Activated CD4-positive, alpha-beta T cell treated with anti-CD3 and anti-CD28 coated beads for 4 hours (primary cell): ENCODE measurements at places on chromosomes 3 and 15.

- no peak for DNase-seq
These were observed 179.0 kb downstream of the P3H2 start for GRCh38 chr3:189941679-189942078.

DNA sequence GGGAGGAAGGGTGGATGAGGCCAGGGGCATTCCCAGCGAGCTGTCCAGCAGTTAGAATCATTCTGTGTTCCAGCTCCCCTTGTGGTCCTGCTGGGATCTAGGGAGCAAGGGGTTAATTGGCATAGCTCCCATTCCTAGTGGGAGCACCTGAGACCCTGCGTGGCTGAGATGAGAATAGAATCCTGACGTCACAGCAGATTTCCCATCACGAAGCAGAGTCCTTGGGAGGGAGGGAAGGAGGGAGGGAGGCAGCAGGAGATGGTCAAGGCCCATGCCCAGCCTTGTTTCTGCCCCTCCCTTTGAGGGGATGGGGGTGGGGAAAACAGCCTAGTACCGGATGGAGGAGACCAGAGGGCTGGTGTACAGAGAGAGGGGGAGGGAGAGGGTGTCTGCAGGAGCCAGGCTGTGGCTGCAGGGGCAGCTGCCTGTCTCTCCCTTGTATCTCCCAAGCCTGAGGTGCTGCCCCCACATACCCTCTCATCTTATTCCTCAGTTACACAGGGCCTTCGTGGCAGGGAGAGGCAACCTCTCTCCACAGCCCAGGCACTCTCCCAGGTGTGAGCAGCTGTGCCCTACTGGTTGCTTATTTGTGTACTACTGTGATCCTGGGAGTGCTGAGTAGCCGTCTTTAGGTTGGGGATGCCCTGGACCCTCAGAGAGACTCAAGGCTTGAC lies 5.4 kb downstream of the TYRO3 start:
- DNase-seq: no peak

DNA sequence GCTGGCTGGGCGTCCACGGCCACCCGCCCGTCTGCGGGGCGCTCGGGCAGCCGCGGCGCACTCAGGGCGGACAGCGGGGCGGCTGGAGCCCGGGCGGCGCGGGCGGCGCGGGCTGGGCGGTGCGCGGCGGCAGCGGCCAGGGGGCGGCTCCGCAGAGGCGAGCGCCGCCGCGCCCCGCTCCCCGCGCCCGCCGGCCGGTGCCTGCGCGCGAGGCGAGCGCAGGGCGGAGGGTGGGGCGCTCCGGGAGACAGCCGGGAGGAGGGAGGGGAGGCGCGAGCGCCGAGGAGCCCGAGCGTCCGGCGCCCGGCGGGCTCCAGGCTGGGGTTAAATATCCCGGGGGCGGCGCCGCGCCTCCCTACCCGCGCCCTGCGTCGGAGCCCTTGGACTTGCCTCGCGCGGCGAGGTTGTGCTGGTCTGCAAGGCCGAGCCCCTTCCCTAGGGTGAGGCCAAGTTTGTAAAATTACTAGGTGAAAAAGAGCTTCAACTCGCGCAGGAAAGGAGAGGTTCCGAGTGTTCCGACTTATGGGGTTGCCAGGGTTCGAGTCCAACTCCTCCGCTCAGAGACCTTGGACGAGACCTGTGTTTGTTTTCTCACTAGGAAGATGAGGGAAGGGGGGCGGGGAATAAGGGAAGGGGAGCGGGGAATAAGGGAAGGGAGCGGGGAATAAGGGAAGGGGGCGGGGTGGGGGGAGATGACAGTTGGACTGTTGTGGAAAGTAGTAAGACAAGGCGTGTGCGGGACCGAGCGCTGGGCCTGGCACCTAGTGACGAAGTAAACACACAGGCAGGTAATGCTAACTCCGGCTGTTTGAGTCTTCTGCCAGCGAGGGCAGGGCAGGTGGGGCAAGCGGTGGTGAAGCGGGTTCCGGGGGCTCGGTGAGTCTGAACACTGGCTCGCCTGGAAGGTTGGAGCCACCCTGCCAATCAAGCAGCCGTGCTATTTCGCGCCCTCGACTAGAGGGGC lies at the start of gene TNFAIP8L3:
TNFAIP8L3 (minus strand) TSS at position 301 of the 964 bp plus-strand sequence. CDS start 311 bp downstream, outside the sequence.
- DNase-seq: no peak

- DNase-seq: no peak
These were observed 127.4 kb upstream of the ZPLD1 start for GRCh38 chr3:102307442-102307841.

GRCh38 chr15:92614301-92614700 lies 41.3 kb downstream of the FAM174B start:
- no peak for DNase-seq

DNA sequence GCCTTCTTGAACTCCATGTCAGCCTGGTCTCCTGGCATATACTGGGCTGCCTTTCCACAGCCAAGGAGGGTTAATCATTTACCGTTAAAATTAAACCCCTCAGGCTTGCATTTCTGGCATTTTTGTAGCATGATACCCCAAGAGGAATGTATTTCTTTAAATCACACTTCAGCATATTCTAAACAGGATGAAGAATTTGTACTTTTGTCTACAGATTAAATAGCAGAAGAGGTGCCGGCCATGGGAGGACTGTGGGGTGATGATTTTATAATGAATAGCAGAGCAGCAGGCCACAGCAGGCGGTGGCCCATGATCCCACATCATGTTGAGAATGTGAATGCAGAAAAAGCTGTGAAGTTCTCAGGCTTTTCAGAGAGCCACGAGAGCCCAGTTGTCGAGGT lies 90.2 kb downstream of the ARNT2 start:
- DNase-seq: no peak

DNA sequence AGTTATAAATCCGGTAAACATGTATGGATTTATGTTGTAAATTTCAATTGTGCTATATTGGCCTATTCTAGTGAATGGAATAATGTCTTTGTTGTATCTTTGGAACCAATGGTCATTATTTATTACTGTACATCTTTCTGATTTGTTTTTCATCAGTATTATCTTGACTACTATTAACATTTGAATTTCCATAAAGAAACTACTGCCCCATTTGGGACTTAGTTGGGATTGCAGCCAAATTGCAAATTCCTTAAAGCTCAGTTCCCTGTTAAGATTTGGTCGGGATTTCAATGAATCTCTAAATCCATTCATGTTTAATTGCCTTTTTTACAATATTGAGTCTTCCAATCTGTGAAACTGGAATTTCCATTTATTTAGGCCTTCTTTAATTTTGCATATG lies 822.4 kb upstream of the CADM2 start:
- no peak for DNase-seq

DNA sequence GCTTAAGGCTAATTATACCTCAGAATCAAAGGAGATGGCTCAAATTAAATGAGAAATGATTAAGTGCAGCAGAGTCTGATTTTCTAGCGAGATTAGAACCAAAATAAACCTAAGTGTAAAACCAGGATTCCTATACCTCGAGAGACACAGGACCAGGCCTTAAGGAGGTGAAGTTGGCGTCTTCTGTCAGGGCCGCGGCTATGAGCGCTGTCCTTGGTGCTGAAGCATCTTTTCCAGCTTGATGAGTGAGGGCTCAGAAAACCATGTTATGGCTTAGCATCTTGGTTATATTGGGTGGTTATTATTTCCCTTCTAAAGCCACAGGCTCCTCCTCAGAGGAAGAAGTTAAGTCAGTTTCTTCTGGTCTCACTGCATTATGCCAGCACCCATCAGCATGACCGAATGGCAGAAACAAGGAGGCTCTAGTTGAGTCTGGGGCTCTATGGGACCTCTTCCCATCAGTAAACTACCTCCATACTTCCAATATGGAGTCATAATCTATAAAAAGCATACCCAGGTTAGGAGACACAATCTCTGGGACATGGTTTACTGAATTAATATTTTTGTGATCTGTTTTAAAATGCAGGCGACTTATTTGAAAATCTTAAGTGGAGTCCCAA lies 120.1 kb upstream of the NMNAT3 start:
- DNase-seq: no peak

- DNase-seq: peak; percentile 18
These were observed 756 bp downstream of the CLPX start for GRCh38 chr15:65184305-65184867.

DNA sequence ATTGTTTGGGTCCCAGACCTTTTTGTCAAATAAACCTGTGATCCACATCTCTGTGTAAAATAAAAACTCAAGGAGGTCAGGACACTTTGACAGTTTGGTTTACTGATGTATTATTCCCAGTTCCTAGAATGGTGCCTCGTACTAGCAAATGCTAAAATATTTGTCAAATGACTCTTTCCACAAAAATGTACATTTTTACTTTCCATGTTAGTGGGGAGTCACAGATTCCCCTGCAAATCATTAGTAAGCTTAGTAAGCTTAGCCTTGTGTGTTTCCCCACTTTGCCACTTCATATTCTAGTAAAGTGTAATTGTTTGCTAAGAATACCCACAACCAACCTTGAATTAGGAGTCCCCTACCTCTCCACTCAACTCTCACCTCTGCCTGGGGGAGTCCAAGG lies 2.4 kb upstream of the MAGI1 start:
- DNase-seq: no peak

- no peak for DNase-seq
These were observed 241.8 kb downstream of the ARRDC4 start for GRCh38 chr15:98202256-98202655.

GRCh38 chr3:51657234-51657633 lies 13.8 kb upstream of the TEX264 start:
- DNase-seq: no peak

DNA sequence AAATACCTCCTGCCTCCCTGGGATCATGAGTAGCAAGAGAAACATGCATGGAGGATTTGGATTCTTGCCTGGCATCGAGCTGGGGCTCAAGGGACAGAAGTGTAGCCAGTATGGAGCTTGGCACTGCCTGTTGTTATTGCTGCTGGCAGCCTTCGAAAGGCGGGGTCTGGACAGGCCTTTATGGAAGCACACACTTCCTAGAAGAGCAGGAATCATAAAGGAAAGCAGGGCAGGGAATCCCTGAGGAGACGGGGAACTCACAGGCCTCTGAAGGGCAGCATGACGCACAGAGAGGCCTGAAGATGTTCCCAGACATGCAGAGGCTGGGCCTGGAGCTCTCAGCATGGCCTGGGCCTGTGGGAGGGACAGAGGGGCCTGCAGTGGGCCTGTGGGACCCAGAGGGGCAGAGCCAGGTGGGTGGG lies 18.6 kb upstream of the SLC41A3 start:
- DNase-seq: no peak

- peak; percentile 8 for DNase-seq
These were observed at the start of the genes CCR5AS and CCRL2 for GRCh38 chr3:46406788-46407611. TSS of gene CCR5AS (minus strand) at chr3:46407066. TSS of gene CCRL2 (plus strand) at chr3:46407259. CDS start at chr3:46408080, 821 bp downstream.

DNA sequence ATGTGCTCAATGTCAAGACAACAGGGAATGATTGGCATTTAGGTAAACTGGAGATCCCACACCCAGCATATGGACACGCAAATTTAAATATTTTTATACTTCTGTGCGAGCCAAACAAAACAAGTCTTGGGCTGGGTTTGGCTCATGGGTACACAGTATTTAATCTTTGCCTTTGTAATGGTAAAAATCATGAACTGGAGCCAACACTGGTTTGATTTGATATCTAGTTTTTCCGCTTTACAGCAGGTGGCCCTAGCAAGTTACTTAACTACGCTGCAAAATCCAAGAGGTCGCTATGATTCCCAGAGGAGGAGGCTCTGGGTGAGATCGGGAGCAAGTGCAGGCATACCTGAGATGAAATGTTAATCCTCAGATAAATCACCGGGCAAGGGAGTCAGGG lies 207.9 kb upstream of the SATB1 start:
- no peak for DNase-seq
